Spinal cord (tissue), 10 donors: ENCODE measurements at places on chromosomes 7 and 10. TPM values are rescaled to one million over a fixed set of nuclear protein-coding genes. Genes with fewer than 3 reads are reported as not detected.
A peak's percentile ranks its signal among the peaks of the same experiment; 100 is the strongest.

IKZF1 gene
- 2.9 TPM for polyA plus RNA-seq

DNA sequence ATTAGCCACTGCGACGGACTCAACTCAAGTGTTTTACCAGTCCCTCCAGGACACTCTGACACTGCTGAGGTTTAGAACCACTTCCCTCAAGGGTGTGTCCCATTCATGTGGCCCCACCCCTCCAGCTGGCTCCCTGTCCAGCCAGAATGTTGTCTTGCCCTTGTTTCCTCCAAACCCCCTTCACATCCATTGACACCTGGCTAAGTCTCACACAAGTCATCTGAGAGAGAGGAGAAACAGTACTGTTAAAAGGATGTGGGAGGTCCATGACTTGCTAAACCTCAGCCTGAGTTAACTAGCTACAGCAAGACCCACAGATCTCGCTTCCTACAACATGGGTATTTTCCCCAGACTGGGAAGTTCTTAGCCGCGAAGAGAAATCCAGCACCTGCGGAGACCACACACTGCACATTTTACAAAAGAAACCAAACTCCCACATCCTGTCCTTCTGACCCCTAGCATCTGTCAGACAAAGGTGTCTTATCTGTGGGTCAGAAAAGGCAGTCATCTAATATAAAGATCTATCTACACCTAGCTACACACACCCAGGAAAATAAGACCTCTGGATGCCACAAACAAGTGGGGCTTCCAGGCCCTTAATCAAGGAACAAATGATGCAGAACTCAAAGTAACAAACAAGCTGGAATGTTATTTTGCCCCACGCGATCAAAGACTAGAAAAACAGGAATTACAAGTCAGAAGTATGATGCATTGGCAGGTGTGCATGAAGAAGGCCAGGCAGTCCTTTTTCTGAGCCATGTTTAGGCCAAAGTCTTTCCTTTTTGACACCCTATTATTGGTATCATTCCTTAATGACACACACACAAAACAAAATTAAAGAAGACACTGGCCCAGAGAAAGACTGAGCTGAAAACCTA is 13.9 kb downstream of the OSBPL3 start:
- no peak for DNase-seq

- no peak for DNase-seq
These were observed 5.1 kb downstream of the MORN4 start for GRCh38 chr10:97628228-97628627.

GRCh38 chr7:44652535-44652934 is 46.1 kb downstream of the OGDH start:
- DNase-seq: no peak

FAM53B gene
- 31.2 TPM for polyA plus RNA-seq

DNA sequence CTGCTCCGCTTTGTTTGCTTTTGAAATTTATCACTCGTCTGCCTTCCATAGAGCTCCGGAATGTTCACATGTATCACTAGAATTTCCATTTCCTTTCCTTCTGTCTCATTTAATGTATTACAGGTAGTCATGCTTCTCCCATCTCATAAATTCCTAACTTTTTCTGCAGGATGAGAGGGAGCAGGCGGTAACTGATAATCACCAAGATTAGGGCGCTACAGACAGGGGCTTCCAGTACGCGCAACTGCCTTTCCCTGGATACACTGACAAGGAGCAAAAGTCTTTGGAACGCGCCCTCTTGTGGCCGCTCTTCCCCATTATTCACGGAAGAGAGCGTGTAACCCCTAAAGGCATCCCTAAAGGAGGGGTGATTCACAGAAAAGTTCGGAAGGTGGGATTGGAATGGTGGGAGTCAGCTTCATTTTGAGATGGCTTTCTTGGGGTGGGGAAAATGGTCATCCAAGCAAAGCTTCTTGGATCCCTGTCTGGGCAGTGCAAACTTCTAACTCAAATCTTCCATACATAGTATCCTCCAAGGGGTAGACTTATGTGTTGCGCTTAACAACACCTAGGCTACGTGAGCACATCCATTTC is 6.5 kb downstream of the INHBA start:
- peak; percentile 75 for DNase-seq

- no peak for DNase-seq
These were observed 176.4 kb downstream of the ELFN1 start for GRCh38 chr7:1846331-1847065.

DNA sequence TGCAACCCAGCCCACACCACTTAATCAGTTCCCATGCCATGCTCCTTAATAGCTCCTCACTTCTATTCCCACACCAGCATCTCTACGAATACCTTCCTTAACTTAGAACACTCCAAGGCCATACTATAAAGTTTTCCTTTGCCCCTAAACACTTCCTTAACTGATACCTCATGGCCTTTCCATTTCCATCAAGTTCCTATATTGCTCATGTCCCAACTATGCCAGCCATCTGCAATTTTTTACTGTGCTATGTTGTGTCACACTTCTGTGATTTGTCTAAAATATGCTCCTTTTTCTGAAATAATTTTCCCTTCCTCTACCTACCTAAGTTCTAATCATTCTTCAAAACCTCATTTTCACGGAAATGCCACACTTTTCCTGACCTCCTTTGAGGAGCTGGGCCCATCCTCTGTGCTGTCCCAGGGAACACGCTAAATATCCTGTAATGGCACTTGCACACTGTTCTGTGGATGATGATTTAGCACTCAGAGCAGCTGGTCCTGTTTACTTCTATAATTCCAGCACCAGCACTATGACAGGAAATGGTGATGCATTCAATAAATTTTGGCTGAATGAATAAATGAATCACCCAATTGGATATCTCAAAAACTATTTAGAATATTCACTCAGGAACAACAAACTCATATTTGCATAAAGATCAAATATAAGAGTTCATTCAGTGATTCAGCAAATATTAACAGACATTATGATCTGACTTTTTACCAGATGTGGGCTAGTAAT is 266.5 kb upstream of the HGF start:
- DNase-seq: no peak

ZCWPW1 gene
- 6.6 TPM for polyA plus RNA-seq

PSMC2 gene
- polyA plus RNA-seq: 105 TPM

GRCh38 chr7:20329389-20330238 is 1.1 kb upstream of the ITGB8 start:
- DNase-seq: peak; percentile 79

IDI2 gene
- polyA plus RNA-seq: not detected

MLLT10 gene
- polyA plus RNA-seq: 23.1 TPM

- no peak for DNase-seq
These were observed 264.0 kb upstream of the PRKCQ start for GRCh38 chr10:6843894-6844650.

TWIST1 gene
- 6.9 TPM for polyA plus RNA-seq

AKR1C2 gene
- 48.9 TPM for polyA plus RNA-seq

GRCh38 chr7:48388911-48389310 is 217.7 kb downstream of the ABCA13 start:
- DNase-seq: no peak

- DNase-seq: no peak
These were observed 66.5 kb upstream of the SLC35G1 start for GRCh38 chr10:93827056-93827804.

SPDYE9 gene
- polyA plus RNA-seq: 0.36 TPM

- no peak for DNase-seq
These were observed 42.9 kb upstream of the MMD2 start for GRCh38 chr7:5001911-5002310.

DNA sequence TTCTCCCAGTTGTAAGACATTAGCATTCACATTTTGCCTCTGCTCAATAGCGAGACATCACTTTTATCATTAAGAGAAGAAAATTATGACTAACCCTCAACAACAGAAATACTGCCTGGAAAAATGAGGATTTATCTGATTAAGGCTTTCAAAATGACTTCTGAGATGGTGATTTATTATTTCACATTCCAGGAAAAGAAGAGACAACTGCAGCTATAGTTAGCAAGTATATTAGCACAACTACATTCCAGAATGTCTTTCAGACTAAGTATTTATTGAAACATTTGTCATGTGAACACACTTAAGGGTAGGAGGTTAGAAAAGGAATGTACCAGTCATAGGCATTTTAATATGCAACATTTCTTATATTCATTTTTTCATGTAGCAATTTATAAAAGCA is 162.0 kb downstream of the IQUB start:
- DNase-seq: no peak

DNA sequence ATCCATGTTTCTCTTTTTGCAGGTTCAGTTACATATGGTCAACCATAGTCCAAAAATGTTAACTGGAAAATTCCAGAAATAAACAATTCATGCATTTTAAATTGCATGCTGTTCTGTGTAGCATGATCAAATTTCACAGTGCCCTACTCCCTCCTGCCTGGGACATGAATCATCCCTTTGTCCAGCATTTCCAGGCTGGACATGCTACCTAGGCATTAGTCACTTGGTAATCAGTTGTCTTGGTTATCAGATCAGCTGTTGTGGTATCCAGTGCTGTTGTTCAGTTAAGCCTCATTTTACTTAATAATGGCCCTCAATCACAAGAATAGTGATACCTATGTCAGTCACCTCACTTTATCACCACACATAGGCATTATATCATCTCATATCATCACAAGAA is 7.3 kb upstream of the PNLIP start:
- DNase-seq: no peak

DNA sequence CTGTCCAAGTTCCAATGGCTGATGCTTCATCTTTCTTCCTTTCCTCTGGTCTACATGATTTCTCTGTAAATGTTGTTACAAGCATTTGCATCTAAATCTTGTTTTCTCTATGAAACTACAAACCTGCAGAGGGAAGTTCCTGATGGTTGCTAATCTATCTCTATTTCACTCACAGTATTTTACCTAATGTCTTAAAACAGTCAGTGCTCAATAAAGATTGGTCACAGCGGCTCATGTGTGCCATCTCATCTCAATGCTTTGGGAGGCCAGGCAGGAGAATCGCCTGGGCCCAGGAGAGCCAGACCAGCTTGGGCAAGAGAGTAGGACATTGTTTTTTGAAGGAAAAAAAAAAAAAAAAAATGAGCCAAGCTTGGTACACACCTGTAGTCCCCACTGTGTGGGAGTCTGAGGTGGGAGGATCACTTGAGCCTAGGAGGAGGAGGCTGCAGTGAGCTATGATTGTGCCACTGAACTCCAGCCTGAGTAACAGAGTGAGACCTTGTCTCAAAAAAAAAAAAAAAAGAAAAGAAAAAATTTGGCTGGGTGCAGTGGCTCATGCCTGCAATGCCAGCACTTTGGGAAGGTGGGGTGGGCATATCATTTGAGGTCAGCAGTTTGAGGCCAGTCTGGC is 71.3 kb upstream of the ARMC3 start:
- DNase-seq: no peak
